B cell (primary cell): ENCODE measurements at places on chromosomes 2 and 18.
A peak's percentile ranks its signal among the peaks of the same experiment; 100 is the strongest.

DNA sequence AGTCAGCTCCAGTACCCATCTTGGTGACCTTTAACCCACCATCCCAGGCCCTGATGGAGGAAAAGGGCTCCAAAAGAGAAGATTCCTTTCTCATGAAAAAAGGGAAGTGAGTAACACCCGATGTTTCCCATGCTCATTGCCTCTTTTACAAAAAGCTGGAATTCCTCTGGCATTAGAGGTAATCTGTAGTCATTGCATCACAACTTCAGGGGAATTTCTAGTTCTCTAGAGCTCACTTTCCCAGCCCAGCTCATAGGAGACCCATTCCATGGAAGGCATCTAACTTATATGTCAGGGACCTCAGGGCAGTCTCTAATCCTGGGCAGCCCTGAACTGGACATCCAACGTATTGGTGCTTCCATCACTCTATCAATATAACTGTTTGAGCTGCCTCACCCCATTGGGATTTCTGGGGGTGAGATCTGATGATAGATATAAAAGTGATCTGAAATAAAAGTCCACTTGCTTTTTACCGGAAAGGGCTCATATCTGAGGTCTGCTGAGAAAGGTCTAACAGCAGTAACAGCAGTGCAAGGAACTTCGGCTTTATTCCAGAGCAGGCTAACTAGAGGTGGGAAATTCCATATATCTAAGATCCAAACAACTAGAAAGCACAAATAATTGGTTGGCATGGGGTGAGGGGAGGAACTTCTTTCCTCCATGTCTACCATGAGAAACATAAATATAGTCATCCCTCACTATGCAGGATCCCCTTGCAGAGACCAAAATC, 106.1 kb downstream of the ETAA1 start:
- DNase-seq = no peak

GRCh38 chr2:44071454-44072046, 75.8 kb upstream of the LRPPRC start:
- no peak for DNase-seq

DNA sequence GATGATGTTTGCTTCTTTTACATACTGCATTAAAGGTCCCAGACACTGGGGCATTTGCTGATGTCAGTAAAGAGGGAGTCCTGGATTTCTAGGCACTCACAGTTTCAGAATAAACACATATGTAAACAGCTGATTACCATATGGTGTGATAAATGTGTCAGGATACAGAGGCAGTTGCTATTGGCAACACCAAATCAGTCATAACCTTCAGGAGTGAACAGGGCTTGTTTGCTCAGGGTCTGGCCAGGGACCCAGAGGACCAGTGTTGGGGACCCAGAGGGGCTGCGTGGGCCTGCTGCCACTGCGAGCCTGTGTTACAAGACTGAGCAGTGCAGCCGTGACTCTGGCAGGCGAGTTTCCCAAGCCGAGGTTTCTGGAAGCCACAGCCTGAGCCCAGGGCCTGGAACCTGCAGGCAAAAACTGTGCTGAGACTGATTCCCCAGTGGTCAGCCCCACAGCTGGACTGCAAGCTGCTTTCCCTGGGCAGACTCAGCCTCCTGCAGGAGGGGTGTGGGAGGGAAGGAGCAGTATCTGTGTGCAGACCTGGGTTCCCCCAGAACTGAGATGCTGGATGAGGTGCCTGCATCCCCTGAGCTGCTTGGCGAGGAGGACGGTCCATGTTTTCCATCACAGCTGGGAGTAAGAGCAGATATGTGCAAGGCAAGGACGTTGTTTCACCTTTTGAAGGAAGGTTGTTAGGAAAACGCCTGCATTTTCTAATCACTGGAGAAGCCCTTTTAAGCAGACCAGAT, 23.6 kb downstream of the ASAP2 start:
- no peak for DNase-seq

DNA sequence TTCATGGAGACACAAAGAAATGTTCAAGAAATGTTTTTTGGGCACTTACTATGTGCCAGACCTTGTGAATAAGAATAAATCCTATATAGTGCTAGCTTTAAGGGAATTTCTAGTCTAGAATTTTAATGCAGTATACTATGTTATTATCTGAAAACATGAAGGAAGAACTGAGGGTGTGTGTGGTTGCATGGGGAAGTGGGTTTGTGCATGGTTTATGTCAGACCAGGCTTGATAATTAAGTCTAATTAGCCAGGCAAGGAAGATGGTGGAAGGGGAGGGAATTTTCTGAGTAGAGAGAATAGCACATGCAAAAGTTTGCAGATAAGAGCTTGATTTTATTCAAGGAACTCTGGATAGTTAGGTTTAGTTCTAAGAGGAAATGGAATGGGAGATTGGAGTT, 6.5 kb downstream of the RBBP8 start:
- no peak for DNase-seq

- no peak for DNase-seq
Measured at GRCh38 chr18:9927392-9928063, 13.7 kb downstream of the VAPA start.

DNA sequence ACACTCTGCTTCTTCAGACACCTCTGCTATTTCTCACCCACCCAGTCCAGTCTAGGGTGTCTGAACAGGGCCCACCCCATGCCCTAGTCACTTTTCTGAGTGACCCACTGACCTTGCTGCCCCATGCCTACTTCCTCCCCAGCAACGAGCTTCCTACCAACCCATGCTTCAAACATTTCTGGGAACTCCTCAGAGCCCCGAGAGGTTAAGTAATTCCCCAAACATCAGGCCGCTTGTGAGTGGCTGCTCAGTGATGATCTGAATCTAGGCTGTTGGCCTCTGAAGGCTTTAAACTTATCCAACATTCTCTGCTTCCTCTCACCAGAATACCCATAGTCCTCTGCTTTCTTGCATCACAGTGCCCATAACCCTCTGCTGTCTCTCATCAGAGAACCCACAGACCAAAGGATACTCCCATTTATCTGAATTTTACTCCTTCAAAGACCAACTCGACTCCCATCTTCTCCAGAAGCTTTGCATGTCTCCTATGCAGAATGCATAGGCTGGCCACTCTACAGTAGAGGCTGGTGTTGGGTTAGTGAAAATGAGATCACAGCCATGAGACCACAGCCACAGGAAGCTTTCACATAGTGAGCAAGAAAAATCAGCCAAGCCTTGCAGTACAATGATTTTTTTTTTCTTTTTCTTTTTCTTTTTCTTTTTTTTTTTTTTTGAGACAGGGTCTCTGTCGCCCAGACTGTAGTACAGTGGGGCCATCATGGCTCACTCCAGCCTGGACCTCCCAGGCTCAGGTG, 309.5 kb upstream of the LYPD1 start:
- DNase-seq = no peak

- DNase-seq = peak; percentile 78
Measured at GRCh38 chr2:134261398-134262131, 7.7 kb downstream of the MGAT5 start.

DNA sequence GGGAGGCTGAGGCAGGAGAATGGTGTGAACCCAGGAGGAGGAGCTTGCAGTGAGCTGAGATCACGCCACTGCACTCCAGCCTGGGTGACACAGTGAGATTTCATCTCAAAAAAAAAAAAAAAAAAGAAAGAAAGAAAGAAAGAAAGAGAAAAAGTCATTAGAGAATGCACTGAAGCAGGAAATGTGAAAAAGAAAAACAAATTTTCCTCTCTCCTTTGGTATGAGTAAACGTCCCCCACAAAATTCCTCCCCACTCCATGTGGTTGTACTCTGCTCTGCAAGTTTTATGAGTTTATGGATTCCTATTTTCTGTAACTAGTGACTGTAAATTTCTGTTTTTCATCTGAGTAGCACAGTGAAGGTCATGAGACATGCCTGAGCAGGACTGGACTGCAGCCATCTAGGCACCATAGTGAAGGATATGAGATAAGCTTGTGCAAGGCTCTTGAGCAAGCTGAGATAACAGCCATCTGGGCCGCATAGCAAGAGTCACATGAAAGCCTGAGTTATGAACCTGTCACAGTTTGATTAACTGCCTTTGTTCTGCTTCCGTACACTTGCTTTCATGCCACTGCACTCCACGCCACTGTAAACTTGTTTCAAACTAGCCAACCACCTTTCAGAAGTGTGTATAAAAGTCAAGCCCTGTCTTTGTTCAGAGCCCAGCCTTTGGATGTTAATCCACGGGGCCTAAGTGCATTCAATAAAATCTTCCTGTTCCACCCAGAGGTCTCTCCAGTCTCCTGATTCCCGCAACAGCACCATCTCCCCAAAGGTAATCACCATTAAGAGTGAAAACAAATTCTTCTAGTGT, 50.2 kb downstream of the SKA1 start:
- DNase-seq = no peak

- no peak for DNase-seq
Measured at GRCh38 chr18:79604913-79605880, 74.4 kb upstream of the CTDP1 start.

DNA sequence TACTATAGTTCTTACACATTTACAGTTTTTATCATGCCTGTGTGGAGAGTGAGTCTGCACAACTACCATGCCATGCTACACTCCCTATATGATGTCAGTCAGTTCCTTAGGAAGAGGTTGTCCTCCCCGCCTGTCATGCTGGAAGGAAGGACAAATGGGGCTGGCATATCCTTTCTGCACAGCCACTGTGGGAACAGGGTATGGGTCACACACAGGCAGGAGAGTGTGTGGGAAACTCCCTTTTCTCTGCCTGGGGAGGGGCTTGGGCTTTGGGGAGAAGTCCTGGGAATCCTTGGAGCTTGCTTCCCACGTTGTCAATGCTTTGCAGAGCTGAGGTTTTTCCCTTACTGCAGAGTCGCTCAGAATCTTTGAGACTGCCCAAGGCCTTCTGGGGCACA, 232.1 kb downstream of the PRKCE start:
- DNase-seq = no peak

DNA sequence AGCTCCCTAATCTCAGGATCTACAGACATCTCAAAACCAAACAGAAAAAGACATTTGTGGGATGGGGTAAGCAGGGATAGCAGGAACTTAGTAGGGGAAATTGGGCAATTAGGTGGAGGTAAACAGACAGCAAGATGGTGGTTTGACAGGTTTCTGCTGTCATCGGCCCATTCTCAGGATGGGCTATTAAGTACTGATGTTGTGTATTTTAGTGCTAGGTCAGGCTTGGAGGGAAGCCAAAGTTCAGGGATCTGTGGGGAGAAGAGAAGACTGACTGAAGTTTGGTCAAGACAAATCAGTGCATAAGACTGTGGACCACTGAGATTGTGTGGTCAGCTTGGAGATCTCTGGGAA, 96.8 kb upstream of the THUMPD2 start:
- DNase-seq = no peak

DNA sequence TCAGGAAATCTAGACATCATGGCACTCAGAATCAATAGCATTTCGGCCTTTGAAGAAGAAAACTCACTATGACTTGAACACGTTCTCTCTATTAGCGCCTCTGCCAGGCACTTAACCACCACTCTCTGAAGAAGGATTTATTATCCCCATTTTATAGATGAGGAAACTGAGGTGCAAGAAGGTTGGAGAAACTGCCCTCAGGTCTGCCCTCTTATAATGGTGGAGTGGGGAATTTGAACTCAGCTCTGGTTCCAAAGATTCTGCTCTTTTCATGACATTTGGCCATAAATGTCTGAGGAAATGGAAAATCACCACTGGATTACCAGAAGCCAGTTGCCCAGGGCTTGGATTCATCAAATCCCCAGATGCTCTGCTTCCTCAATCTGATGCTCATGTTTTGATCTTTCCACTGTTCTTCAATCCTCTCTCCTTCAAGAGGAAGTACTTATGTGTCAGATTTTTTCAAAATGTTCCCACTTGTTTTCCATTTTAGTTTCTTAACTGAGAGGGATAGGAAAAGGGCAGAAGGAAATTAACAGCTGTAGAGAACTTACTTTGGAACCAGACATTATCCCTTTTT, 68.1 kb downstream of the ANTXR1 start:
- DNase-seq = no peak

DNA sequence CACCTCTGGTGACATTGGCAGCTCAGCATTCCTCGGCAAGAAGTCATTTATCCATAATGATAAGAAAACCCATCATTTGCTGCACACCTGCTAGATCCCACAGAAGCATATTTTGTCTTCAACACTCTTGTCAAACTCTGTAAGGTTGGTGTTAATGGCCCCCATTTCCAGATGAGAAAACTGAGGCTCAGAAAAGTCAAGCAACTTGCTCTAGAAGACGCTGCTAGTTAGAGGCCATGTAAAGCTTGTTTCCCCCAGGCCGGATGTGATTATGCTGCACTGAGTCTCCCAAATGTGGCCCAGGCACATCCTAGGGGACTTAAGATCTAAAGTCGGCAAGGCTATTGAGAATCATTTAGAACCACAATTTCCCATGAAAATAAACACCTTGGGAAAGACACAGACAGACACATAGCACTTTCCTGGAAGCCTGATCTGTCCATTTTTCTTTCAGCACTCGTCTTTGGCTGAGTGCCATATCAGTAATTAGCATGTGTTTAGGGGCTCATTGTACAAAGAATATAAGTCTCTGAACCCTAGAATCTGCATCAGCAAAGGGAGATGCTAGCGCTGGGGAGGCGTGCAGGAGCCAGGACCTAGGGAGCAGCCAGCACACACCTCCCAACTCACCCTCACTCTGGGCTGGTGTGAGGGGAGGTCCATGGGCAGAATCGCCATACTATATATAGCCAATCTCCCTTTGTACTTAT, 39.3 kb downstream of the C1QL2 start:
- no peak for DNase-seq

DNA sequence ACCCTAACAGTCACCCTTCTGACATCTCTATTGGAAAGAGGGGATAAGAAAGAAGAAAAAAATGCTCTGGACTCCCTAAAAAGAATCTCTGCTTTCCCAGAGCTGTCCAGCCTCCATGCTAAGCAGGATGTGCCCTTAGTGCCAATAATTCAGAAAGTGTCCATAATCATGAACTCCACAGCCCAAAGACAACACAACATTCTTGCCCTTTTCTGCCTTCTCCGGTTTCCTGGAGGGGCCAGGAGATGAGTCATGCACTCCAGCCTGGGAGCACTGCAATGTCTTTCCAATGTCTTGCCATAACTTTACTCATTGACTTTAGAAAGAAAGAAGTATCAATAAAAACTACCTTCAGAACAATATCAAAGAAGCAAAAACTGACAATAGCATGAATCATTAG, 44.0 kb downstream of the KLF7 start:
- DNase-seq = no peak

- DNase-seq = no peak
Measured at GRCh38 chr18:66647671-66648070, 43.8 kb upstream of the CDH19 start.

DNA sequence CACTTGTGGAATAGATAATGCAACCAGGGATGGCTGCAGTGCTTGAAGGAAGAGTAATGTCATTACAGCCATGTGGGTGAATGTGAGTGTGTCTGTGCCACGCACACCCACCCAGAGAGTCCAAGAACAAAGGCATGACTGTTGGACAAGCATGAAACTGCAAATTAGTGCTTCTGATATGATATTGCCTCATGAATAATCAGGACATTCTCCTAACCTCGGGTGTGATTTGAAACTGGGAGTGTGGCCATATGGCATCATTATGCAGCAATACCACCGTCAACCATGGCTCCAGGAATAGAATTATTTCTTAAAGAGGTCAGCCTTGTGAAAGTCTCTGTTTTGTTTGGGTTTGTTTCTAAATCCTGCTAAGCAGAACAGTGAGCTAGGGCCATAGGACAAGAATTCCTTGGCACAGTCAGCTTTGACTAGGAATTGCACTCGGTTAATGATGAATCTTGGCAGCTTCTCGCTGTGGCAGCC, 678.0 kb upstream of the RAB6C start:
- no peak for DNase-seq
